ENCODE measurements at places on chromosomes 12 and 14. TPM values are rescaled to one million over a fixed set of nuclear protein-coding genes. Genes with fewer than 3 reads are reported as not detected.

DNA sequence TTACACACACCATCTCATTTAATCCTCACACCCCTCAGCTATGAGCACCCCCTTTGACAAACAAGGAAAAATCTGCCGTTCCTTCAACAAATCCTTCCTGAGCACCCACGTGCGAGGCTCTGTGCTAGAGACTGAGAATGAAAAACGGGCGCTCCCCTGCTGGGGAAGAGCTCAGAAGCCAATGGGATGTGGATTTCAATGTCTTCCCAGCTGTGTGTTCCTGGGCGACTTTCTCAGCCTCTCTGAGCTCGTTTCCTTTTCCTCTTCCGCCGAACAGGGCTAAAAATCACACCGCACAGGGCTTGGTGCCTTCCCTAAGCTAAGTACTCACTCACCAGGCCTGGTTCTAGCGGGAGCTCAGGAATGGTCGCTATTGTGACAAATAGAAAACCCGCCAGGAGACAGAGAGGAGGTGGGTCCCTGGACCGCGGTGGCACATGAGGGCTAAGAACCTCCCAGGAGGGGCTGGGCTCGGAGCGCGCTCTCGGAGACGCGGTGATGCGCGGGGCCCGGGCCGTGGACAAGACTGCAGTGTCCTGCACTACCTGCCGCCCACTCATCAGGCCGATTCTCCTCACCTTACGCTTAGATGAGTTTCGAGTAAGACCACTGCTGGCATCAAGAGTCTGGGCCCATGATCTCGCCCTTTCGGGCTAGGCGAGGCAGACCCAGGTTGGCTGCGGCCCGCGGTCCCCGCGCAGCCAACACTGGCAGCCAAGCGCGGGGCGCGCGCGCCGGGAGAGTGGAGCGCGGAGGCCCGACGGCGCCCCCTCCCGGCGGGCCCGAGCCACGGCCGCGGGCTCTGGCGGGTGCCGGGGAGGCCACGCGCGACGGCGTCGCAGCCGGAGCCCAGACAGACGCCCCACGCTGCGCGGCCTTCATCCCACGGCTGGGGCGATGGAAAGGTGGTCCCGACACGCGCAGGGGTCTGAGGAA is 17.0 kb downstream of the ZDHHC22 start:
- no peak for DNase-seq

DNA sequence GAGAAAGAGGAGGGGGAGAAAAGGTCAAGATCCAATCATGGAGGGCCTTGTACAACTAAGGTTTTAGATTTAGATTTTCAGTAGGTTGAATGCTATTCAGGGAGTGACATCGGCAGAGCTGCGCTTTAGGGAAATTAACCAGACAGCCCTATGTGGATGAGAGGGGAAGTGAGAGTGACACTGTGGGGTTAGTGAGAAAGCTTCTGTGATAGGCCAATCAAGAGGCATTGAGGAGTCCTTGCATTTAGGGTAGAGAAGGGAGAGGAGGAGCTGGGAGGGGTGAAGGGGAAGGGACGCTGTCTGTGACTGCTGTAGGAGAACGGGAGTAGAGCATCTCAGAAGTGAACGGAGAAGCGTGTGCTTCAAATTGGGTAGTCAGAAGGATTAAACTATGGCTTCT is 3.4 kb downstream of the HSD17B6 start:
- DNase-seq: no peak

DNA sequence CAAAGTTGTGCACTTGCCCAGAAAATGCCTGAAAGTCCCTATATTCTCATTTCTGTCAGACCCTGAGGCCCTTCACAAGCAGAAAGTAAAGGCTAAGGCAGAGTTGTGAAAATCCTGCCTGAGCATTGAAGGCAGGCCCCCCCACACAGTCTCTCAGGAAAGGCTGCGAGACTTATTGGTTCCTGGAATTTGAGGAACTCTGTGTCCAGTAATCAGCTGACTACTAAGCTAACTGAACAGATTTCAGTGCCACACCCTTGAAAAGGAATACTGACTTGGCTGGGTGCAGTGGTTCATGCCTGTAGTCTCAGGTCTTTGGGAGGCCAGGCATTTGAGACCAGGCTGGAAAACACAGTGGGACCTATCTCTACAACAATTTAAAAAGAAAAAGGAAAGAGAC is 21.1 kb upstream of the PPP2R5E start:
- no peak for DNase-seq

DNA sequence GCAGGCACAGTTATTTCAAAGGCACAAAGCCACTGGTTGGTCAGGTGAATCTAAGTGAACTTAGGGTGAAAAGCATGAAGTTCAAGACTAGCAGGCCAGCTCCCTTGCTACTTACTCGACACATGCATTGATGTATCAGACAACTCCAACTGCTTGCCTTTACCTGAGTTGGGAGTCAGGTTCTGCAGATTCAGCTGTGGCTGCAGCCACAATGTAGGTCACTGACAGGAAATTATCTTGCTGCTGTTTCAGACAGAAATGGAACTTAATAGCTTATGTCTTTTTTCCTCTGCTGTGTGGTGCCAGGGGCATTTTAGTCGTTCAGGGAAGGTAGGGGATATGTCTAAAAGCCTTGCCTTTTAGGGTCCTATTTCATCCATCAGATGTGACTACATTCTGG is 125.6 kb upstream of the RPH3A start:
- no peak for DNase-seq

DNA sequence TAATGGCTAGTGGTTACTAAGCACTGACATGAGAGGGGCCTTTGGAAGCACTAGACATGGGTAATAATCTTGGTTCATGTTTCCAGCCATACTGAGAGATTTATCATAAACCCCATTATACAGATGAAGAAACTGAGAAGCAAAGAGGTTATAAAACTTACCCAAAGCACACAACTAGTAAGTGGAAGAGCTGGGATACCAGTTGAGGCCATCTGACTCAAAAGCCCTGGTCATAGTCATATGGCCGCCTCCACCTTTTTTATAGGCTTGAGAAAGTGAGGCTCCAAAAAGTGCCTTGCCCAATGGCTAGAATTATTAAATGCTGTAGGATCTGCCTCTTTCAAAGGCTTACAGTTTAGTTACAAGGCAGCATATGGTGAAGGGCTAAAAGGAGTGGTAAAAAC is 944 bp downstream of the TXNRD1 start:
- no peak for DNase-seq

GRCh38 chr12:52687497-52688385 is 7.5 kb upstream of the KRT1 start:
- DNase-seq: no peak

GRCh38 chr14:89367779-89368120 is 49.3 kb downstream of the FOXN3 start:
- no peak for DNase-seq

DNA sequence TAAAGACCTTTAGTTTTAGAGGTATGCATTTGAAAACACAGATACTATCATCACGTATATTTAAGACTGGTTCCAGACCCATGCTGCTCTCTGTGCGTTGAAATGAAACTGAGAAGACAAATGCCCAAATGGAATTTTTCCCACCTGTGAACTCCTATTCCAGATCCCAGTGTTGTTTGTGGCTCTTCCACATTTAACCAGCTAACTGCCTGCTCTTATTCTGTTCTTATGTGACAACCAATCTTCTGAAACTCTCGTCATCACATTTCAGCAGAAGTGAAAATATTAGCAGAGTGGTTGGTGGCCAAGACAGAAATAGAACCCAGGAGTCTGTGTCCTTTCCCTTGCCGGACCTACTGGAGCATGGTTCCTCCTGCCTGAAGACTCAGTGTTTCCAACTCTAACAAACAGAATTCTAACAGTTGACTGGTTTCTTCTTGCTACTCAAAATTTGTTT is 460.2 kb downstream of the RAD51B start:
- no peak for DNase-seq

DNA sequence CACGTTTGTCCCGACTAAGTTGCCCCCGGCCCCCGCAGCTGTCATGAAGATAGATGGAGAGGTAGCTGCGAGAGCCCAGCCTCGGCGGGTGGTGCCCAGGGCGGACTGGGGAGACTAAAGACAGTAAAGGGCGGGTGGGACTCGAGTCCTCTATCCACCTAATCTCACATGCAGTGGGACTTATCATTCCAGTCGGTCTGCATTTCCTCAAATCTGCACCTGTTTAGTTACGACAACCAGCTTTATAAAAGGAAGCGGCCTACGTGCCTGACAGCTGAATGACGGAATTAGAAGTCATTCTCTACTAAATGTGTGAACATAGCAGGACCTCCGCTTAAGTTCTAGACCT is 109.8 kb upstream of the EGLN3 start:
- no peak for DNase-seq

- DNase-seq: no peak
These were observed 348.3 kb downstream of the ZFP36L1 start for GRCh38 chr14:68444449-68445168.

DNA sequence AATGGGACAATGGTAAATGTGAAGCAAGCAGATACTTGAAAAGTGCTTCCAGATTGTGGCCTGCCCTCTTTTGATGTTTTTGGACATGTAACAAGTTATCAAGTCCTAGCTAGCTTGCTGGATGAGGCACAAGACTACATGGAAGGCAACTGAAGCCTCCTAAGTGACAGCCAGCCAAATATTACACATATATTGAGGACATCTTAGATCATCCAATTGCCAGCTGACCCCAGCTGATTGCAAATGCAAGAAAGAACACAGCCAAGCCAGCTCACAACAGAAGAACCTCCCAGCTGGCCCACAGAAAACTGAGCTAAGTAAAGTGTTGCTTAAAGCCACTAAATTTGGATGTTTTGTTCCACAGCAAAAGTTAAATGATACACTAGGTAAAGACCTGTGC is 156.9 kb downstream of the SRGAP1 start:
- no peak for DNase-seq

DNA sequence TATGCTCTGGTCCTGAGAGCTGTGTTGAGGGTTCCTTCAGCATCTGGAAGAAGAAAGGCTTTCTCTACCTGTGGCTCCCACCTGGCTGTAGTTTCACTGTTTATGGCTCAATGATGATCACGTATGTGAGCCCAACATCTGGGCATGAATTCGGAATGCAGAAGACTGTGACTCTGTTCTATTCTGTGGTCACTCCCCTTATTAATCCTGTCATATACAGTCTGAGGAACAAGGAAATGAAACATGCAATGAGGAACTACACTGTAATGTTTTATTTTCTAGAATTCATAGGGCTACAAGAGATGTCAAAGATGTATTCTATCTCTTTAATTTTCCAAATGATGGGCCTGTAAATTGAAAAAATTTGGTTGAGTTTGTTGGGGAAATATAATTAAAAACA is 10.8 kb upstream of the OR11G2 start:
- no peak for DNase-seq

- no peak for DNase-seq
These were observed 187.5 kb upstream of the TMEM132C start for GRCh38 chr12:128079446-128079845.

- DNase-seq: no peak
These were observed 476.9 kb downstream of the LRIG3 start for GRCh38 chr12:58443273-58443980.

DNA sequence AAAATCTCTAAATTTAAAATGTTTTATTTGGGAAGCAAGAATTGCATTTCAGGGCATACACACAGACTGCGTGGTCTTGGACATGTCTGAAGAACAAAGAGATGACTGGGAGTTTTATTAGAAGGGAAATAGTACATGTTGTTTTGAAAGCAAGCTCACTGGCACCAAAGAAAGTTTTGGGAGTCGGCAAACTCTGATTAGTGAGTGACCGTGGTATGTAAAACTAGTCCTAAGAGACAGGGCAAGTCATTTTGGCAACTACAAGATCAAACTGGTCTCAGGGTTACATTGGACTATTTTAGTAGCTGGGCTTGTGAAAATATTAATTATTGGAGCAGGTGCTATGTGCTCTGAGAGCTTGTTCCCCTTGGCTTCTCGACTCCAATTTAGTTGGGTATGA is 14.9 kb downstream of the TMEM116 start:
- DNase-seq: no peak

DNA sequence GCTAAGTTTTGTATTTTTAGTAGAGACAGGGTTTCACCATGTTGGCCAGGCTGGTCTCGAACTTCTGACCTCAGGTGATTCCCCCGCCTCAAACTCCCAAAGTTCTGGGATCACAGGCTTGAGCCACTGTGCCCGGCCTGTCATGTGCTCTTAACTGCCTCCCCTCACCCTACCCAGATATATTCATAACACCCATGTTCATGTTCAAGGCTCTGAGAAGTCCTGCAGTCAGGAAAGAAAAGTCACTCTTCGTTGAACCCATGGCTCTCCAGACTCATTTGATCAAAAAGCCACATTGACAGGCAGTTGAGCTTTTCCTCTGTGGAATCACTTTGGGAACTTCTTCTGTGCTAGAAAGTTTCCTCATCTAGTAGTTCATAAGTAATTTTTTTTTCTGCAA is 545.5 kb upstream of the TBX3 start:
- no peak for DNase-seq

- DNase-seq: no peak
These were observed 25.3 kb downstream of the PLEKHG3 start for GRCh38 chr14:64729386-64730060.

DNA sequence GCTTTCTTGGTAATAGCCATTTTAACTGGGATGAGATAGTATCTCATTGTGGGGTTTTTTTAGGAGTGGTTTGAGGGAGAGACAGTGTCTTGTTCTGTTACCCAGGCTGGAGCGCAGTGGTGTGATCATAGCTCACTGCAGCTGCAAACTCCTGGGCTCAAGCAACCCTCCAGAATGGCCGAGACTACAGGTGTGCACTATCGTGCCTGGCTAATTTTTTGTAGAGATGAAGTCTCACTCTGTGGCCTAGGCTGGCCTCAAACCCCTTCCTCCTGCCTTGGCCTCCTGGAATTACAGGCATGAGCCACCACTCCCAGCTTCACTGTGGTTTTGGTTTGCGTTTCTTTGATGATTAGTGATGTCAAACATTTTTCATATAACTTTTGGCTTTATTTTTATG is 293.6 kb downstream of the ERC1 start:
- DNase-seq: no peak

Gene SIVA1
- polyA plus RNA-seq: 71.9 TPM

Gene SDS
- 0.20 TPM for polyA plus RNA-seq

Gene CCDC196
- not detected for polyA plus RNA-seq

Gene ACSS3
- 7.0 TPM for polyA plus RNA-seq

Gene TMBIM6
- polyA plus RNA-seq: 241 TPM

Gene PRB2
- not detected for polyA plus RNA-seq
